CD4-positive, alpha-beta memory T cell (primary cell): ENCODE measurements at places on chromosomes 12 and 14.
A peak's percentile ranks its signal among the peaks of the same experiment; 100 is the strongest.

GRCh38 chr12:75556311-75556899 is 45.0 kb upstream of the KRR1 start:
- no peak for DNase-seq

GRCh38 chr14:59490756-59491155 is 6.4 kb downstream of the JKAMP start:
- no peak for DNase-seq

GRCh38 chr14:24216345-24216699 is 456 bp upstream of the MDP1 start:
- no peak for DNase-seq

- peak; percentile 59 for DNase-seq
These were observed 3.9 kb downstream of the CTDSP2 start for GRCh38 chr12:57842342-57843294.

DNA sequence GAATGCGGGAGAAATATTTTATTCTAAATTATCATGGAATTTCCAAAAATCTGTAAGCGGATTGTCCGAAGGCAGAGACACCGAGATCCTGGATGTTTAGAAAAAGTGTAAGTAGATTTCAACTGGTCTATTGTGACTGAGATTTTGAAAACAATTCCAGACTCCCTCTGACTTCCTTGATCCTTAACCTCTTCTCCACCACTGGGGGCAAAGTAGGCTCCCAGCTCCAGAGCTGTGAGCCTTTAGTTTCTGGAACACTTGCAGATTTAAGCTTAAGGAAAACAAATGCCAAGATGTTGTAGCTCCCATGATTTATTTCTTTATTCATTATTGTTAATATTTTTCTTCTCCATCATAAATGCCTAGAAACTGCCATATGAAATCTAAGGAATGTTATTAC is 1320.5 kb upstream of the SEL1L start:
- DNase-seq: no peak

GRCh38 chr12:15996948-15997347 is 85.8 kb downstream of the DERA start:
- DNase-seq: no peak

DNA sequence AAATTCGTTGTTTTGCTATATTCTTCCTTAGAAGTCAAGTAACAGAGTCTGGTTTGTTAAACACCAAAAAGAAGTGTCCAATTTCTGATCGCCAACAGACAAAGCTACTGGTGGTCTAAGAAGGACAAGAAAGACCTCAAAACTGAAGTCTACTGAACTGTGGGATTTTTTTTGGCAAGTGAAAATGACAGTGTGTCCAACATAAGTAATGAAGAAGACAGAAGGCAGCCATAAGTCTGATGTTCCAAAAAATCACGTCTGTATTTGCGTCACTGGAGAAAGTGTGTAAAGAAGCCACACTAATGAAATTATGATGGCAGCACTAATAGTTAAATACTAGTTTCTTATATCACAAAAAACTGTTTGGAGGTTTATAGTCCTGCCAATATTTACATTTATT is 32.6 kb downstream of the WASHC3 start:
- no peak for DNase-seq

- no peak for DNase-seq
These were observed 179.6 kb downstream of the NELL2 start for GRCh38 chr12:44696542-44696941.

DNA sequence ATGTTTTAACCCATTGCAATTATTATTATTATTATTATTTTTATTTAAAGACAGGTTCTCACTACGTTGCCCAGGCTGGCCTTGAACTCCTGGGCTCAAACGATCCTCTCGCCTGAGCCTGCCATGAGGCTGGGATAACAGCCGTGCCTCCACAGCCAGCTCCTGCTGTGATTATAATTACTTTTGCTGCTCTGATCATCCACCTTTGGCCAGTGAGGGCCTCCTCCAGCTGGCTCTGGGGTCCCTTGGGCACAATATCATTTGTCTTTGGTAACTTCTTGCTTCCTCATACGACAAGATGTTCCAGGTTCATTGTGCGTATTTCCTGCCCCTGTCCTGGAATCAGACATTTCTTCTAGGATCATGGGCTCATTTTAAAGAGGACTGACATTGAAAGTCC is 28.4 kb downstream of the LRTM2 start:
- DNase-seq: no peak

- no peak for DNase-seq
These were observed 13.8 kb downstream of the TSPAN9 start for GRCh38 chr12:3091038-3091319.

GRCh38 chr14:27372771-27373170 is 774.9 kb upstream of the NOVA1 start:
- no peak for DNase-seq

DNA sequence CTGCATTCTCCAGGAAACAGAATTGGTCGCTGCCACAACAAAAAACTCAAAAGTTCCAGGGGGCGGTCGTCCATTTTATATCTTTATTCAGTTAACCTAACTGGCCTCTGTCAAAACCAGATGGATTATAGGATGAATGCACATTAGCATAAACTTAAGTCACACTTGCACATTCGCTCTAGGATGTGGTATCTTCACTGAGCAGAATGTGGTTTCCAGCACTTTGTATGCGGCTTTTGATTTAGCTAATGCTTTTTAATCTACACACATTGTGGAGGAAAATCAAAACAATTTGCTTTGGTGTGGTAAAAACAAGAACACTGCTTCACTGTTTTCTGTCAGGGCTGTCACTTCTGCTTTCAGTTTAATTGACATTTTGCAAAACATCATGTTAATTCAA is 4.5 kb downstream of the TAS2R50 start:
- peak; percentile 89 for DNase-seq

DNA sequence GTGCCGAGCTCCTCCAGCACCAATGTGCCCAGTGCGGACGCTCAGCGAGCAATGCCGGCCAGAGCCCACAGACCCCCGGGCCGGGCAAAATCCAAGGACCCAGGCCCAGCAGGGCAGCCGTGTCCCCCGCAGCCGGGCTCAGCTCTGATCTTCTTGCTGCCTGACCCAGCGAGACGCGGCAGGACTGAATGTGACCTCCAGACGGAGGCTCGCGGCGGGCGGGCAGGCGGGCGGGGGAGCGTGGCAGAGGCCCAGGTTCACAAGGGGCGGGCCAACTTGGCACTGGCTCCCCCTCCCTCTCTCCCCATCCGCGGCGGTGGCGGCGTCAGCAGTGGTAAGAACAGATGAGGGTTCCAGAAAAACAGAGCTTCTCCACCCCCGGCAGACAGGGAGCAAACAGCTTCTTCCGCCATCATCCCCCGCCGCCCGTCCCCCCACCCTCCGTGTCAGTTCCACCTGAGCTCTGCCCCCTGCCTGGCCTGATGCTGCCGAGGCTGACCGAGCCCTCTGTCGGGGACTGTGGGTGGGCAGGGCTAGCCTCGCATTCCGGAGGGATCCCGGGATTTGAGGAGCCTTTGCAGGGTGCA is 94.3 kb downstream of the RFLNA start:
- peak; percentile 84 for DNase-seq

GRCh38 chr14:27026097-27026496 is 428.3 kb upstream of the NOVA1 start:
- no peak for DNase-seq

- no peak for DNase-seq
These were observed 30.4 kb downstream of the SETD3 start for GRCh38 chr14:99450266-99450665.

DNA sequence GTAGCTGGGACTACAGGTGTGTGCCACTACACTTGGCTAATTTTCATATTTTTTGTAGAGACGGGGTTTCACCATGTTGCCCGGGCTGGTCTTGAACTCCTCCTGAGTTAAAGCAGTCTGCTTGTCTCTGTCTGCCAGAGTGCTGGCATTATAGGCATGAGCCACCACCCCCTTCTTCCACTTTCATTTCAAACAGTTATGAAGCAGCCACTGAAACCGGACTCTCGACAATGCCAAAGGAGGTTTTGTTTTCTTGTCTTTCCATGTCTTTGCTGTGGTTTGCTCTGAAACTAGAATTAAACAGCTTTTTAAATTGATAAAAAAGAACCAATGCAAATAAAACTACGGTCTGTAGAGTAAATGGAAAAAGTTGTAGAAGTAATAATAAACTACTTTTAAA is 30.4 kb downstream of the RAP1B start:
- peak; percentile 44 for DNase-seq
